Stimulated activated CD8-positive, alpha-beta memory T cell treated with anti-CD3 and anti-CD28 coated beads, Interleukin-7, amount 100 ng/mL, for 24 hours (primary cell): ENCODE measurements at places on chromosomes 2 and 18.

DNA sequence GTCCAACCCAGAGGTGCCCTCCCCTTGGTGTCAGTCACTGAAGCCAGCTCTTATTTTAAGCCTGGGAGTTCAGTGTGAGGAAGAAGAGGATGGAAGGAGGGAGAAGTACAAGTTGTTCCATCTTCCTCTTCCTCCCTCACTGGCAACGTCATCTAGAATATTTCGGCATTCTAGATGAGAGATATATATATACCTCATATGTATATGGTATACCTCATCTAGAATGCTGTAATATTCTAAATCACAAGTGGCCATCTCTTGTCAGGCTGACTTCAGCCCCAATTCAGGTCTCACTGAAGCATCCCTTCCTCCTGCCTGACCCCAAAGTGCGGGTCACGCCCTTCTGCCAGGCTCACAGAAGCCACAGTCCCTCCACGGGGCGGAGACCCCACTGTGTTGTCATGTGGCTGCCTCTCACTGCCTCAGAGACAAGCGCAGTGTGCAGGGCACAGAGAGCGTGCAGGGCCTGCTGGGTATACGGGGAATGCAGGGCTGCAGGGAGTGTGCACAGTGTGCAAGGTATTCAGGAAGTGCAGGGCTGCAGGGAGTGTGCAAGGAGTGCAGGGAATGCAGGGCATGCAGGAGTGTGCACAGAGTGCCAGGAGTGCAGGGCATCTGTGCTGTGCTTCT lies 32.8 kb upstream of the B3GNT7 start:
- DNase-seq, result no peak

DNA sequence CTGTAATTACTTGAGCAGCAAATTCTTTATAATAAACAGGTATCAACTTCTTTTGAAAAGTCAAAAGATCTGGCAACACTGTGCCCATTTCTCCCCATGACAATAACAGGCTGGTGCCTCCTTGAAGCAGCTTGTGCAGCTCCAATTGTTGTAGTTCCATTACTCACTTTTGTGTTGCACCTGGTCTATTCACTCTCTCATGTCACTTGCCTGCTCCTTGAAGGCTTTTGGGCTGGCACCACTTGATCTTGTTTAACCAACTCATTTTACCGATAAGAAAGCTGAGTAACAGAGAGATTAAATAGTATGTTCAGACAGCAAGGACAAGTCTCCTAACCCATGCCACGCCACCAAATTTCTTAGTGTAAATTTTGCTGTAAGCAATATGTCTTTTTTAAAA lies 314.5 kb downstream of the OSR1 start:
- DNase-seq, result no peak

DNA sequence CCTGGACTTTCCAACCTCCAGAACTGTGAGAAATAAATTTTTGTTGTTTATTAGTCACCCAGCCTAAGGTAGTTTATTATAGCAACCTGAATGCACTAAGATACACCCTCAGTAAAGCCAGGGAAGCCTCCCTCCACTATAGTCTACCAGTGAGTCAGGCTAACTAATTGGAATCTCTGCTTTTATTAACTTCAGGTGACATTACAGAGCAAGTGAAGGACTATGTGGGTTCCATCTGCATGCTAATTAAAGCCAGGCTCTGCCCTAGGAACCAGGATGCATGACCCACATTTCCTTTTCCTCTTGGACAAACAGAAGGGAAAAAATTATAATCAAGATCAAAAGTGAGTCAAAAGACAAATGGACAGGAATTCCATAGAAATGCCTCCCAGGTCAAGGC lies 56.1 kb downstream of the ZC3H8 start:
- DNase-seq, result no peak

DNA sequence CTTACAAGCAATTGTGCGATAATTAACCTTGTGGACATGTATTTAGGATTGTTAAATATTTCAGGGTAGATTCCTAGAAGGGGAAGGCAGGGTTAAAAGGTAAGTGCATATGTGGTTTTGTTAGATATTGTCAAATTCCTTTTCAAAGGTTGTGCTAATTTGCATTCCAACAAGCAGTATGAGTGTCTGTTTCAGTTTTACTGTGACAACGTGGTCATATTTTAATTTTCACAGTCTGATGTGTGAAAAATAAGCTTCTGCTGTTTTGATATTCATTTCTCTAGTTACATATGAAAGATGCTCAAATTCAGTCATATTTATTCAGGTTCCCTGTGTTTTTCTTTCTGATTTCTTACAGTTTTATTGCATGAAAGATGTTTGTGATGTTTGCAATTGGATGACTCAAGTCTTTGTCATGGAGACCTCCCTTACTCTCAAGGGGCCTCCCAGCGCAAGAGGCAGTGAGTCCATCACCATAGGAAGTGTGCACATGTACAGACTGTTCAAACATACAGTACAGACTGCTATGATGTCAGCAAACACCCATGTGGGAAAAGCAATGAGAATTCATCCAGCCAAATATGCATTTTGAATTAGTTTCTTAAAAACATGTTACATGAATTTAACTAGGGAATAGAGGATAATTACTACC lies 310.8 kb downstream of the GALR1 start:
- no peak for DNase-seq

DNA sequence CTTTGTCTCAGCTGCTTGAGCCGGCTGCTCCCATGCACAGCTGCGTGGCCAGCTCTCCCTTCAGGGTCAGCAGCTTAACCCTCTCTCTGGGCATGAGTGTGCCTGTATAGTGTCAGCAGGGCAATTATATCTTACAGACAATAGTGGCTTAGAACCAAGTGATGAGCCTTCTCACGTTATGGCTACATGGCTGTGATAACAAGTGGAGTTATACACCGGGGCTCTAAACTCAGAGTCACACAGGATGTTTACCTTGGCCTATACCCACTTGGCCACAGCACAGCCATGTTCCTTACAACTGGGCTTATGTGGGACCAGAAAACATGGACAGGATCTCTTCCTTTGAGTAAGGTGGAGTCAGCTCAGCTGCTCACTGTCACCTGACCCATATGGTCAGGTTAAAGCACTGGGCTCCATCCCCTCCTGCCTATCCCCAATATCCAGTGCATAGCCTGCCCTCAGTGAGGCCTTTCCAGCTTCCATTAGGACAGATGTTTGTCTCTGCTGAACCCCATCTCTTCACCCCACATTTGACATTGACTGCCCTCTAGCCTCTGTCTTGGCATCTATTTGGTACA lies 294.2 kb upstream of the NCKAP5 start:
- no peak for DNase-seq

GRCh38 chr18:49547701-49548100 lies 14.2 kb upstream of the LIPG start:
- DNase-seq, result no peak

DNA sequence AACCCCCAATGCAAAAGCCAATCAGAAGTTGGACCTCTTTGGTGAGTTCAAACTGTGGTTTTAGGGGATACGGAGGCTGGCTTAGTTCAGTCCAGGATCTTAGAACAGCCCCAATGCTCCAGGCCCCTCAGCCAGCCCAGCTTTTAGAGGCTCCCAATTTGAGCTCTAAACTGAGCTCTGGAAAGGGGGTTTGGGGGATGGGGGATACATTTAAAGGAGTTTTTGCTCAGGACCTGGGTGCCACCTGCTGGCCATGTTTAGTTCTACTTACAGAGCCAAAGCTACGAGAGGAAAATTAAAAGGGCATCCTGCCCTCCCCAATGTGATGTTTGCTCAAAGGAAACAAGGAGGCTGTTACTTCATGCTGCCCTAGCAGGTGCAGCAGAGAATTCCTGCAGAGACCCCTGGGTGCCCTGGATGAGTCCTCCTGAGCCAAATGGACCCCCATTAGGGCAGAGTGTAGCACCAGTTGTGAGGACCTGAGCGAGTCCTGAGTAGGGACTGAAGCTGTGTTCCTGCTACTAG lies 15.9 kb upstream of the TMEM214 start:
- peak; percentile 14 for DNase-seq

DNA sequence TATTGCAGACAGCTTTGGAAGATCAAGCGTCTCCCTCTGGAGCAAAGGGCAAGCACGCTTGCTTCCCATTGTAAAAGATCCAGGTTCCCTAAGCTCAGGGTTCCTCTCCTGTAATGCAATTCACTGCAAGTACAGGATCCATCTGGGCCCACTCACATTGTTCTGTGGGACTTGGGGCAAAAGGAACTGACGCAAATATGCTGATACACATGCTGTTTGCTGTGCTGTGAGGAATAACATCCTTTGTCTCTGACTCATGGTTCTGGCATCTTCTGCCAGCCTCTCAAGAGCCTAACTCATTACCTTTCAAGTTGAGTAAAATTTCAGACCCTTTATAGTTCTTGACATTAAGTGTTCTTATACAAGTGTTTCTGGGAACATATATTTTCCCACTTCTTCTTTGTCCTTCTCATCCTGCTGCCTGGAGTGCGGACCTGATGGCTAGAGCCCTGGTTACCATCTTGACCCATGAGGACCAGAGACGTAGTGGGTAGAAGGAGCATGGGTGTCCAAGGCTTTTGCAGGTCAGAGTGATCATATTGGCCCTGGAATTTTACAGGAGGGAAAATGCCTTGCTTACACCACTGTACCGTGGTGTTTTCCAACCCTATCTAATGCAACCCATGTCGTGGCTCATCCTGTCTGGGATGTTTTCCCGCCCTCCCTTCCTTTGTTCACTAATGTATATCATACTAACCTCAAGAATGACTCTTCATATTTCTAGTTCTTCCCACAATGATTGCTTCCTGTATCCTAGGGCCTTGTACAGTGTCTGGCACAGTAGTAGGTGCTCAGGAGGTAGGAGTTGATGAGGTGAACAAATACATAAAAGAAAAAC lies 145.7 kb upstream of the GLI2 start:
- DNase-seq, result no peak

GRCh38 chr2:159228081-159228581 lies 58.4 kb downstream of the WDSUB1 start:
- DNase-seq, result no peak

- DNase-seq, result no peak
Observed at GRCh38 chr2:109155553-109156451, 26.8 kb downstream of the SH3RF3 start.

- no peak for DNase-seq
Observed at GRCh38 chr18:3246635-3247239, 864 bp upstream of the MYL12A start.

DNA sequence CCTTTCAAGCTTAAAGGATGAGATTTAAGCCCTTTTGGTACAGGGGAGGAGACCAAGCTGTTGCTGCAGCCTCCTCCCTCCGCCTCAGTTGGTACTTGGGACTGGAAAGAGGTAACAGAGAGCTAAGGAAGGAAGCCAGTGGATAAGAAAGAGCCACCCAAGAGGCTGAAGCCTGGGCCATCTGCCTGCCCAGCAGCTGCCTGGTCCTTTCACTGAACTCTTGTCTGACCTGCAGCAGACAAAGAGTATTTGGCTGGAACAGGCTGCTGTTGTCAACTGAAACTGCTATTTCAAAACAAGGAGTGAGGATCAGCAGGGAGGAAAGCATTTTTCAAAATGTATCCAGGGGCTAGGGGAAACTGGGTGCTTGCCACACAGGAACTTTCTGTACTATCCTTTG lies 30.3 kb downstream of the TNS1 start:
- DNase-seq, result no peak

DNA sequence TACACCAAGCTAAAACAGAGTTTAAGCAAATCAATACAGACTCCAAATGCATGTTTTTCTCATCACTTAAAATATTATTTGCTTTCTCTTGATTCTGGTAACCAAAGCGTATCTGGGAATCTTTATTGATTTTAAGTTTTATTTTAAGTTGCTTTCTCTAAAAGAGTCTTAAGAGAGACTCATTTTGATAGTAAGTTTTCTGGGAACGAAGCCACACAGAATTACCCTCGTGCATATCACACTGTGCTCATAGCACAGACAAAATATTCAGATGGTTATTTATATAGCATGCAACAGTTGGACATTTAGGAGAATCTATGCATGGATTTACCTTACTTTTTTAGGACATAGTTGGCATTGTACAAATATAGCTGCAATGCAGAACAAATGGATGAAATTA lies 597.5 kb upstream of the NRXN1 start:
- no peak for DNase-seq

DNA sequence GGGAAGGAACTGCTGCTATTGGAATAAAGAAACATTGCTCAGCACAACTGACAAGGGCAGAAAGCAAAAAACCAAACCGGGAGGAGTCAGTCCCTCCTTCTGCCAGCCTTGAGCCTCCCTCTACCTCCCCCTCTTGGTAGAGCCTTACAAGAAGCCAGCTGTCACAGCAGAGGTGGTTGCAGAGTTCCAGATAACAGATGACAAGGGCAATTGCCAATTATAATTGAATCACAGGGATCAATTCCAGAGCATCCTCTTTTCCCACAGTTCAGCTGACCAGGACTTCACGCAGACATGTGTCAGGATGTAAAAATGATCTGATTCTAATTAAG lies 548.2 kb upstream of the LRRTM1 start:
- DNase-seq, result no peak

DNA sequence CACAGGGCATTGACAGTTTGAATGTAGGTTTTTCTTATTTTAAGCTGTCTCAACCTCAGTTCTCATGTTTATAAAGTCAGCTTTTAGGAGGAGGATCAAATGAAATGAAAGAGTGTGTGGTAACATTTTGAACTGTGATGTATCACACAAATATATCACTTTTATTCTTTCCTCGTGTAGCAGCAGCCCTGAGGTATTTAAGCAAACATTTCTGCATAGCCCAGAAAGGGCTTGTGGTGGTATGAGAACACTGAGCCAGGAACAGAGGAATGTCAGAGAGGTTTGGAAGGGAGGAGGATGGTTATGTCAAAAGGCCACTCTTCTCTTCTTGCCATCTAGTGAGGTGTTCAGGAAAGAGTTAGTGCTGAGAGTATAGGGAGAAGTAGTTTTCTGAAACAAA lies 150.2 kb downstream of the PARD3B start:
- DNase-seq, result no peak

DNA sequence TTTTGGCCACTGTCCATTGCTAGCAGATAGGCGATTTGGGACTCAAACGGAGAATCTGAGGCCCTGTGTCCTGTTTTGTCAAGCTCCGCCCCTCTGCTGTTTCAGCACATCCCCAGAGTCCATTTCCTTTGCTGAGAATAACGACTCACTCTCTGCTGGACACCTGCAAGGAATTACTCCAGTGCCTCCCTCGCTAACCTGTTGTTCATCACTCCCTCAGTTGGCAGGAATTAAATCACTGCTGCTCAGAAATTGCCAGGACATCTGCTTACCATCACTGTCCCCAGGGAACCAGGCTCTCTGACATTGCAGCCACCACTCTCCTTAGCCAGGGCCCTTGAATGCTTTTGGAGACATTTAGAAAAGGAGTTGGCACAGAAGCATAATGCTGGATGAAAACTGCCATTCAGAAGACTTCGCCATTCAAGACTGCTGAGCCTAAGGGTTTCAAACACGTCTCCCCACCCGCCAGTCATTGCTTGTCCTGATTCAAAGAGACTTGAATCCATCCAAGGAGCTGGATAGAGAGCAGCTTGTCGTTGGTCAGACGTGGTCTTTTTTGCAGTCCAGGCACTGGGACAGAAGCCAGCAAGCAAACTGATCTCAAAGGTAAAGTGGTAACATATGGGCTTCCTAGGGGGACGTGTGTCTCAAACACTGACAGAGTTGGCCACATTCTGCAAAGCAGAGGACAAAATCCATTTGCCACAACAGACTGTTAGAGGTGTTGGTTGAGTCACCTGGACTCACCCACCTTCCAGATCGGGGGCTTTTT lies 155.3 kb downstream of the UXS1 start:
- DNase-seq, result no peak

- no peak for DNase-seq
Observed at GRCh38 chr18:63980896-63981460, 11.1 kb downstream of the SERPINB8 start.

GRCh38 chr2:85698184-85698879 lies 4.2 kb downstream of the GNLY start:
- no peak for DNase-seq

- DNase-seq, result no peak
Observed at GRCh38 chr2:142989273-142990204, 112.1 kb downstream of the KYNU start.

GRCh38 chr18:51716277-51716676 lies 518.8 kb upstream of the MEX3C start:
- no peak for DNase-seq
